Activated T-cell treated with anti-CD3 and anti-CD28 coated beads, Interleukin-2, amount 50 U/mL, for 48 hours (primary cell): ENCODE measurements at places on chromosomes 11 and 22.

DNA sequence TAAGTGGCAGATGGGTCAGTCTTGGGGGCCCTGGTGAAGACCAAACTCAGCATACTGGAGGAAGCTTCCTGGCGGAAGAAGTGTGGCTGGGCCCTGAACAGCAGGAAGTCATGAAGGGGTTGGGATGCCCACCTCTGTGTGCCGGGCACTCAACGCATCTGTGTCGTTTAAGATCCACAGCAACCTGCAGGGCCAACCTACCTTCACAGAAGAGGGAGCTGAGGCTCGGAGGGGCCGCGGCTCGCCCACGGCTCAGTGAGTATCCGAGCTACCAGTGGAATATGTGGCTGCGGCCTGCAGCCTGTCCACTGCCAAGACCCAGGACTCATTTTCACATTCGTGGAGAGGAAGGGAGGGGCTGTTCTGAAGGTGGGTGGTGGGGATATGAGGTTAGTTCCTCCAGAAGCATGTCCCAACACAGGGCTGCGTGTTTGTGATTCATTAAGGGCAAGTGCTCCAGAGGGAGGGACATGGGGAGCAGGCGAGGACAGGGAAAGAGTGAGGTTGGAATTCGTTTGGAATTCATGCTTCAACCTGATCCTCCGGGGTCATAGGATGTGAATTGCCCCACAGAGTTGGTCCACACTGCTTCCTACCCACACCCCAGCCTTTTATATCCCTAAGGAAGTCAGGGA is 99.6 kb downstream of the MPPED1 start:
- no peak for DNase-seq

GRCh38 chr22:33792832-33793231 is 127.4 kb downstream of the LARGE1 start:
- DNase-seq = no peak

GRCh38 chr11:62954478-62954877 is 30.3 kb downstream of the SLC22A6 start:
- DNase-seq = no peak

DNA sequence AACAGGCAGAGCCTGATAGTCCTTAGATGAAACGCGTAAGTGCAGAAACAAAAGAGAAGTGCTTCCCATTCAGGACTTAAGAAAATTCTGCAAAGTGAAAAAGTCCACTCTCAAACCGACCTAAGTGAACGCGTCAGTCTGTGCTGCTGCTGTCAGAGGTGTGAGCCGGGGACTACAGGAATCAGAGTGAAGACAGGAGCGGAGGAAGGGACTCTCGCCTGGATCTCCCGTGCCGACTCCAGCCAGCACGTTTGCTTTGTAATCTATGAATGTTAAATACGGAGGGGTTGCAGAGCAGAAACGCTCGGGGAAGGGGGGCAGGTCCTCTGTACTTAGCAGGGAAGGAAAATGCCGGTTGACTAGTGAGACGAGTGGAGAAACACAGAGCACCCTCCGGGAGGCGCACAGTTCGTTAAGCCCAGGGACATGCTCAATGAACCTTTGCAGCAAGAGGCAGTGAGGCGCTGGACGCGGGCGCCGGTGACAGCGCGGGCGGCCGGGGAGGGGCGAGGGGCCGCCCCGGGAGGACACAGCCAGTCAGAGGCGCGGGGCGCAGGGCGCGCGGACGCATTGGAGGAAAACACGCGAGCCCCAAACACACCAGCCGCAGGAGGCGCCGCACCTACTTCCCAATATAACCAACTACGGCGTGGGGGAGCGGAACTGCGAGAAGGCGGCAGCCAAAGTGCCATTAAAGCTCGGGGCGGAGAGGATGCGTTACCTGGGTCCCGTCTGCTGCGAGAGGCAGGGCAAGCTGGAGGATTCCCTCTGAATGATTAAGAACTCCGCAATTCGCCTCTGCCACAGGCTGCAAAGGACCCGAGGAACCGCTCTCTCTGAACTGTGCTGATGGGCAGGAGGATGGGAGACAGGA is at the start of gene CNTN5:
Gene CNTN5, plus strand, starts transcription at position 598 of the 874 bp plus-strand sequence.
- peak; percentile 33 for DNase-seq

GRCh38 chr11:85819441-85819840 is 8.5 kb upstream of the SYTL2 start:
- no peak for DNase-seq

- no peak for DNase-seq
Measured at GRCh38 chr11:130441719-130442118, 6.7 kb upstream of the ADAMTS15 start.
